ENCODE measurements at places on chromosomes 4 and X. TPM values are rescaled to one million over a fixed set of nuclear protein-coding genes. Genes with fewer than 3 reads are reported as not detected.

The TMEM35A gene
- total RNA-seq: 0.41 TPM

The TRPC5OS gene
- not detected for total RNA-seq

The STOX2 gene
- total RNA-seq: 4.4 TPM

GRCh38 chr4:189773909-189774308, 166.8 kb upstream of the FRG1 start:
- DNase-seq: no peak

- DNase-seq: no peak
These were observed 78.0 kb upstream of the PDHA2 start for GRCh38 chr4:95761871-95762270.

DNA sequence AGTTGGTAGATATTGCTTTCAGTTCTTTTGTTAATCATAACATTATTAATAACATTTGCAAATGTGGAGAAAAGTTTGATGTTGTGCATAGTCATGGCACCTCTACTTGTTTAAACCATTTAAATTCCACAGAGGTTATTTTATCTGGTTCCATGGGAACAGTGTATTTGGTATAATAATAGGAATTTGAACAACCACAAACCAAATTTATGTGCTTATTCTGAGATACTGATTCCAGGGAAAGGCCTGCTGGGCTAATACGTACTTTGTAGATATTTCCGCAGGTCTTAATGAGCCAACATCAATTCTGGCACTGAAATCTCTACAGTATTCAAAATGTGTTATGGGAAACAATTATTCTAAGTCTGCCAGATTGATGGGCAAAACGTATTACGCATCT, 319.0 kb downstream of the DKK2 start:
- DNase-seq: no peak

GRCh38 chr4:82785611-82786400, 12.8 kb downstream of the SCD5 start:
- peak; percentile 60 for DNase-seq

DNA sequence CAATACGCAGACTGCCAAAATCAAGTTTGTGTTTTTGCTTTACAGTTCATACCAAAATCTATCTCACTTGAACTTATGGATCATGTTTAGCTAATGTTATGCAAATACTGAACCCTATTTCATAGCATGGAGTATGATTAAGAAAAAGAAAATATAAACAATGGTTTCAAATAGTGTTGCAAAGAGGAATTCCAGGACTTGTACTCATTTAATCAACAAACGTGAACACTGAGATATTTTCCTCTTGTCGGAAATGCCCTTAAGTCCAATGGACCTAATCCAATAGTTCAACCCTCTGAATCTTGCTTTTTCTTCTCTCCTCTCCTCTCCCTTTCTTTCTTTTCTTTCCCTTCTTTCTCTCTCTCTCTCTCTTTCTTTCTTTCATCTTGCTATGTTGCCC, 30.8 kb downstream of the RASL11B start:
- DNase-seq: no peak
